HuH-7 (cell line): ENCODE measurements at places on chromosomes 5 and 9.

DNA sequence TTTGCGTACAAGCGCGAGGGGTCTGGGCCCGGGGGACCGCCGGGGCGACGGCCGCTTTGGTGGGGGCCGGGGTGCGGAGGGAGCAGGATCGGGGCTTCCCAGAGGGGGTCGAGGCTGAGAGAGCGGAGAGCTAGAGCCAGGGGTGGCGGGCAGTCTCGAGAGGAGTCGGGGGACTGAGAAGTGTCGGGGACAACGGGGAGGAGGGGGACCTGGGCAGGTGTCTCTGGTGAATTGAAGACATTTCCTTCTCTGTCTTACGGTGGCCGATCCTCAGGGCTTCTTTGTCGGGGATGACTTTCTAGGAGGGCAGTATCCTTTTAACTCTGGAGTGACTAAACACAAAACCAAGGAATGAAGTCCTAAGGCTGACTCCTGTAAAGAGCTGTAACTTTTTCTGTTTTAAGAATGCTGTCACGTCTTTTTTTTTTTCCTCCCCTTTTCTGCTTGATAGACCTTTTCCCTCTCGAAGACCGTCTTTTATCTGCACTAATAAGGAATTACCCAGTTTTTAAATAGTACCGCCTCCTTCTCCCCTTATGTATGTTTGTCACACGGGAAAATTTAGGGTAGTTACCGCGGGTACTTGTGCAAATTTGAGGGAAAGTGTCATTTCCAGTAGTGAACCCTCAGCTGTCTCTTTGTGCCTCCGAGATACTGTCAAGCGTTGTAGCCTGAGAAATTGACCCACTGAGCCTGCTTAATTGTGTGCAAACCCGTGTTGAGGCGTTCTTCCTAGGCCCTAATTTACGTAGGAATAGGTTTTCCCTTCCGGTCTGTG, 822 bp downstream of the DENND4C start:
- DNase-seq: no peak

GRCh38 chr5:108148715-108149139, 233.2 kb downstream of the FBXL17 start:
- DNase-seq: no peak

DNA sequence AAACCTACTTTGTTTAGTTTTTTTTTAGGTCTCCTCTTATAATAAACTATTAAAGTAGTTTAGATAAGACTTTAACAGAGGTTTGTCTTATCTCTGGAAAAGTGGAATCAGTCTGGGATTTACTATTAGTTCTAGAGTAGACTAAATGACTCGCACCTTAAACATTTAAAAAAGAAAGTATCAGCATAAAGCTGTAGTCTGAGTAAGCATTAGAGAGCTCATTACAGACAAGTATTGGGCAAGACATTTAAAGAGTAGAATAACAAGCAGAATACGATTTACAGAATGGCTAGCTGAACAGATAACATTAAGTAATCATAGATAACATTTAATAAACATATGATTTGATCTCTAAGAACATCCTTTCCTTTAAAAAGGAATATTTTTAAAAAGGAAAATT, 226.0 kb upstream of the DMAC1 start:
- no peak for DNase-seq

GRCh38 chr9:124009531-124010217, 1.9 kb upstream of the LHX2 start:
- DNase-seq: no peak

GRCh38 chr5:34498572-34498971, 157.6 kb upstream of the RAI14 start:
- DNase-seq: no peak
